T1000 (cell line): ENCODE measurements at places on chromosomes 3 and 15.

DNA sequence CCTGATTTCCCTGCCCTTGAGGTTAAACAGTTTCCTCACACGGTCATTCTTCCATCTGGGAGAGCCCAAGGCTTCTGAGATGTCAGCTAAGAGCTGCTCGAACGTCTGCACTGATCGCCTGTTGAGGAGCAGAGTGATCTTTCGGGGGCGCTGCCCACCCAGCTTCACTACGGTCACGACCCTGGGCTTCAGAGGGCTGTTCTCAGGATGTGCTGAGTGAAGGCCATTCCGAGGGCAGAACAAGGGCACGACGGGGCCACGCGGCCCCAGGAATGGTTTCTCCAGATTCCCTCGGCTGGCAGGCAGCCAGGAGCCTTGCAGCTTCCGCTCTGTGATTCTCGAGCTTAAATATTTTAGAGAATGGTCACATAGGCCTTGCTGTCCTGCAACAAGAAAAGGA lies 25.7 kb downstream of the DCLK3 start:
- DNase-seq = no peak

DNA sequence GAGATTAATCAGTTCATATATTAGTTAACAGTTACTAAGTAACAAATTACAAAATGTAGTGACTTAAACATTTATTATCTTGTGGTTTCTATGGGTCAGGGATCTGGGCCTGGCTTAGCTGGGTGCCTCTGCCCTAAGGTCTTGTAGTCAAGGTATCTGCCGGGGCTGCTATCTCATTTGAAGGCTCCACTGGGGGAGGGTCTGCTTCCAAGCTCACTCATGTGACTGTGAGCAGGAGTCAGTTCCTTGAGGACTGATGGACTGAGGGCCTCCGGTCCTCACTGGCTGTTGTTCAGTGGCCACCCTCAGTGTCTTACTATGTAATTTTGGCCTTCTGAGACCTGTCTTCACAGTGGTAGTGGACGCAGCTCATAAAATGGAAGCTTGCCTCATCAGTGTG lies 135.9 kb upstream of the PLXNA1 start:
- DNase-seq = no peak

DNA sequence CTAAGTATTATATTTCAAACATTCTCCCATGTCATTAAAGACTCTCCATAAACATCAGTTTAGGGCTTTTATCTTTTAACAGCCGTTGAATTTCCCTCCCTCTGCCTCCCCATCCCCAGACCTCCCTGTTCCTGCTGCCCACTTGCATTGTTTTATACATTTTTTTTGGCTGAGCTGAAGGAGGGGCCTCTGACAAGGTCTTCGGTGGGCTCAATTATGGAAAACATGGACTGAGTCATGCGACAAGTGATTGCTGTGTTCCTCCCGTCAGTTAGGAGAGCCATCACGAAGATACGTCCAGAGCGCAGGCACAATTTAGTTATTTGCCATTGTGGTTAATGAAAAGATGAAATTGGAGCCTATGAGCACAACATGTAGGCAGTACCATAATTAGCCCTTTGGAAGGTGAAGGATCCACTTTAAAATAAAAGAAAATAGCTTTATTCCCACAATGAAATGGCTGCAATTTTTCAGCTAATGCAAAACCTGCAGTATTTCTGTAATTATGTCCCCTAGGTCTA lies 12.0 kb upstream of the NMNAT3 start:
- DNase-seq = no peak

DNA sequence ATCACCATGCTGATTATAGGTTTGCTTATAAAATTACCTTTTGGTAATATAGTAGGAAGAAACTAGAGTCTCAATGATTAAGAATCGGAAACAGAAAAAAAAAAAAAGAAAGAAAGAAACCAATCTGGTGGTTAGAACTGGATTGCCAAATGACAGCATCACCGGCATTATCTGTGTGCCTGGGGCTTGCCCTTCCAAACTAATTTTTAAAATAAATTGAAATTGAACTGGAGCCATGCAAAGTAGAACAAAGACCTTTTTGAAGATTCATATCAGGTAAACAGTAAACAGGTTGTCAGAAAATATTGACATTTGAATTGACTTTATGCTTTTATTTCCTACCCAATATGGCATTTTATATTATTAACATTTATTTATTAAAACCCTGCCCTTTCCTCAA lies 11.2 kb upstream of the CPB1 start:
- no peak for DNase-seq

- DNase-seq = no peak
Measured at GRCh38 chr3:57538465-57538864, 5.7 kb downstream of the DNAH12 start.

DNA sequence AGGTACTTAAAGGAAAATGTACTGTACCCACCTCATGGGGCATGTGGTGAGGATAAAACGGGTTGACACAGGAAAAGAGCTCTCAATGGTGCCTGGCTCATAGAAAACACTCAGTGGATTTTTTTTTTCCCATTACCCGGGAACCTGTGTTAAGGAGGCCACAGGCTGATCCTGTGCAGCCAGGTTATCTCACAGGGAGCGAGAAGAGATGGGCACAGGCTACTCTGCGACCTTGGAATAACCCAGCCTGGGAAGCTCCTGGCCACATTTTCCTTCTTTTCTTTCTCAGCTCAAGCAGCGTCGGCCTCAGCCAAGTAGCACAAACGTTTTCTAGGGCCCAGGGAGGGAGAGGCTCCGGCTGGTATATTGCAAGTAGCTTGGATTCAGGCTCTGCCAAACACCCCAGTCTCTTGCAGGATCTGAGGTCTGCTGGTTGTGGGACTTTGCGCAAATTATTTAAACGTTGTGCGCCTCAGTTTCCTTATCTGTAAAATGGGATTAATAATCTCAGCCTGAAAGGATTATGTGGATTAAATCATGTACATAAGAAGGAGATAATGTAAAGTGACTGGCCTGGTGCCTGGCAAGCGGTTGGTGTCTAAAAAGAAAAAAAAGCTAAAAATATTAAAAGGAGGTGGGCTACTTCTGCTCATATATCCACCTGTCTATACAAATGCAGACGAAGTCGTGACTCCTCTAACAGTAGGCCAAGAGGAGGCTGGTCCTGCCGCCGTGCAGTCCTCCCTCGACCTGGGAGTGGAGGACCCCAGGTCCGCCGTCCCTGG lies 2.2 kb downstream of the FURIN start:
- DNase-seq = no peak

- no peak for DNase-seq
Measured at GRCh38 chr3:184765730-184766074, 46.3 kb upstream of the VPS8 start.

GRCh38 chr3:171770689-171771620 lies 39.3 kb downstream of the PLD1 start:
- no peak for DNase-seq

GRCh38 chr15:27902680-27903385 lies 196.3 kb downstream of the OCA2 start:
- DNase-seq = no peak
